ENCODE measurements at places on chromosomes 7 and 10.
A peak's percentile ranks its signal among the peaks of the same experiment; 100 is the strongest.

GRCh38 chr10:28991333-28992270, 297.3 kb upstream of the LYZL1 start:
- no peak for DNase-seq

GRCh38 chr10:91006001-91006751, 85.3 kb upstream of the ANKRD1 start:
- DNase-seq = peak; percentile 33

GRCh38 chr7:107641676-107642075, 19.0 kb upstream of the SLC26A4 start:
- no peak for DNase-seq

DNA sequence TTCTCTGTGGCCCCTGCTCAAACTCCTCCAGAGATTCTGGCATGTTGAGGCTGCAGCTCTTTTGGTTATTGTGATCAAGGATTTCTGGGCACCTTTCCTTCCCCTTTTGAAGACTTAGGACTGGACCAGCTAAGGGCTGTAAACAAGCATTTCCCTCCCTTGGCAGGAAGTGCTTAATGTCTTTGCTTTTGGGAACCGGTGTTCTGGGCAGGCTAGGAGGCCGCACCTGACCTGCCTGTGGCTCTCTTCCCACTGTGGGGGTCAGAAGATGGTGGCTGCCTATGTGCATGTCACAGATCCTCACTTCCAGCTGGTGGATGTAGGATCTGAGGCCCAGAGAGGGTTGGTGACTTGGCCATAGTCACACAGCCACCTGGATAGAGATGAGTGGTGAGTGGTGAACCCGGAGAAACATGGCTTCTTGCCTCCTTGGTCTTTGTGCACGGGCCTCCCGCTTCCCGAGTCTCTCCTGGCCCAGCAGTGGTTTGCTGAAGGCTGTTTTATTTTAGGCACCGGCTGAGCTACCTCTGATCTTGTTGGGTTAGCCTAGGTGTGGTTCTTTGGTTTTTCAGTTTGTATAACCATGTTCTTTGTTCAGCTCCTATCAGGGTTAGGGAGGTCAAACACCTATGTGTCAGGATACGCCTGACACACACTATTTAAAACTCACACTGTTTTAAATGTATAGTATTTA, 82.0 kb downstream of the GRK5 start:
- no peak for DNase-seq

- DNase-seq = no peak
These were observed 218.8 kb downstream of the ZWINT start for GRCh38 chr10:56142092-56142728.

DNA sequence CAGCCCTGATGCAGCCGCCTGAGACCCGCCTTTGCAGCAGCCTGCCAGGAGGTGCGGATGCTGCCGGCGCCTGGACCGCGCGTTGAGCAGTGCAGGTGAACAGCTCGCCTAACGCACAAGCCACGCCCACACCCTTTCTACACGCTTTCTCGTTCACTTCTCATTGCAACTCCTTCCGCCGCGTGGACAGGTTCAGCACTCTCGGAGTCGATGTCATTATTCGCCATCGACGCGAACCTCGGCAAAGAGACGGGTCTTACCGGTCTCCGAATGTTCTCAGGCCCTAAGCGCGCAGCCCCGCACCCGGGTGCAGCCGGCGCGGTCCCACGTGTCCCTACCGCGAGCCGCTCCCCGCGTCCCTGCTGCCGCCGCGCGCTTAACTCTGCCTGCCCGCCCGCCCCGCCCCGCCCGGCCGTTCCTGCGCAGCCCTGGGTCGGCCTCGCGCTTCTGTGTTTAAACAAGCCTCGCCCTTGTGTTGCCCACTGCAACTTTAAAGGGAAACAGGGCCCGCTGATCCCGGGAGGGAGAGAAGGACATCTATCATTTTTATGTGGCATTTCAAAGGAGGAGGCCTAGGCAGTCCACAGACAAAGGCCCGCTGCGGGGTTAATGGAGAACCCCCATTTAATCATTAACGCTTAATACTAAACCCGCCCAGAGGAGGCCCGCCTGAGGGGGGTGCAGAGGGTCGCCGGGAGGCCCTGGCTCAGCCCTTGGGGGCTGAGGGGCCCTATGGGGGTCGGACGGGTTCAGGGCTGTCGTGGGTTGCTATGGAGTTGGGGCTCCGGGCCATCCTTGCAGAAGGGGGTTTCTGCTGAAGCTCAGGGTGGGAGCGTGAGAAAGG, 128.5 kb downstream of the WDR11 start:
- no peak for DNase-seq

- DNase-seq = no peak
These were observed 829.0 kb downstream of the GRID1 start for GRCh38 chr10:85537561-85537960.

- DNase-seq = no peak
These were observed 50.2 kb upstream of the UBN2 start for GRCh38 chr7:139180700-139181311.

- no peak for DNase-seq
These were observed 992 bp upstream of the RBM20 start for GRCh38 chr10:110643035-110643652.

- DNase-seq = no peak
These were observed 85.5 kb downstream of the ETV1 start for GRCh38 chr7:13904007-13904406.

DNA sequence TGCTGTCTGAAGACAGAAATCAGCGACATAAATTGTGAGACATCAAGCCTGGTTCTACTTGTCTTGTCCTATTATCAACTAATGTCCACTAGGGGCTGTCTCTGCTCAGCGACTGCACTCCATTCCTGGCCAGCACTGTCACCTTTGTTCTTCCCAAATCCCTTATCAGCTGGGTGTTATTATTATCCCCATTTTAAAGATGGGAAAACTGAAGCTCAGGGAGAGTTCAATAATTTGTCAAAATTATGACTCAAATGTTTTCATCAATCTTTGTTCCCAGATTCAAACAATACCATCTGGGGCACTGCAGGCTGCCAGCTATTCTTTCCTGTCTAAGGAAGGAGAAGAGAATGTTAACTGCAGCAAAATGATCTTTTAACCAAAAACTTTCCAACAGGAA, 431.6 kb upstream of the NFE2L3 start:
- DNase-seq = no peak

- DNase-seq = no peak
These were observed 122.3 kb upstream of the CARD11 start for GRCh38 chr7:3165681-3166580.

- no peak for DNase-seq
These were observed 50.0 kb downstream of the TRUB1 start for GRCh38 chr10:114987995-114988394.

DNA sequence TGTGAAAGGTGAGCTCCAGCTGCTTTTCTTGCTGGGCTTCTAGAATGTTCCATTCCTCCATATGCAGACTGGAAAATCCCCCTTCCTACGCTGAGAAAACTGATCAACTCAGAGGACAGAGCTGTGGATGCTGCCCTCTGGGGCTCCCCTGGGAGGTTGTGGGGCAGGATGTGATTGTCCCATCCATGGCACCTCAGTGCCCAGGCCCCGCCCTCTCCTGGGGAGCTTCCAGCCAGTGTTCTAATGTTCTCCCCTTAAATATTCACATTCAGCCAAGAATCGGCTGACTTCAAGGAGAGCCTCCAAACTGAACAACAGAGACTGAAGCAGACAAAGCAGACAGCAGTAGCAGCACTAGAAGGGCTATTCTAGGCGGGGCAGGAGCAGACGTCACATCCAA, 55.0 kb downstream of the RAMP3 start:
- DNase-seq = no peak

DNA sequence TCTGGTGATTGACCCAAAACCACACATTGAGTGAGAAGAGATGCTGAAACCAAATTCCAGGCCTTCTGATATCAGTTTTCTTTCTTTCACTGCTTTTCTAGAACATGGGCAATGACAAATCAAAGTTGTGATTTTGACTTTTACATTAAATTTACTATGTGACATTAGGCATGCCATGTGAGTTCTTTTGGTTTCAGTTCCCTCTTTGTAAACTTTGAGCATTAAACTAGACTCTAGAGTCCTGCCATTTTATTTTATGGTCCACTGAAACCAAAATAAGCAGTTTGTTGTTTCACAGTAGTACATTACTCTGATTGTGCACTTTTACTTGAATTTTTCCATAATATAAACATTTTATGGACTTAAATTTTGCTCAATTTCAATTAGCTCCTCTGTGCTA, 381.1 kb upstream of the SEMA3D start:
- DNase-seq = no peak

DNA sequence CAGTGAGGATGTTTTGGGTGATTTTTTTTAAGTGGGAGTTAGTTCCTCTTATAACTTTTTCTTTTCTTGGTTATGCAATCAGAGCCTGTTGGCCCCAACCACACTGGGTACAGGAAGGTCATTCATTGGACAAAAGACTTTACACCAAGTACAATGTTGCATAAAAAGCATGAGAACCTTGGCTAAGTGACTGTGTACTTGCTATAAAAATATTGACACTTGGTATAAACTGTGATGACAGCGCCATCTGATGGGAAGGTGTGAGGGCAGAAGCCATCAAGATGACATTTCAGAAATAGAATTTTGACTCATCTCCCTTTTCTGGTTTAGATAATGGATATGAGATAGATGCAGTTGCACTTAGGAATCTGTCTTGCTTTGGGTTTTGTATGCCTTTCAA, 126.4 kb upstream of the CCDC6 start:
- DNase-seq = peak; percentile 58

- no peak for DNase-seq
These were observed 91.9 kb downstream of the GALNT11 start for GRCh38 chr7:152117356-152117755.

DNA sequence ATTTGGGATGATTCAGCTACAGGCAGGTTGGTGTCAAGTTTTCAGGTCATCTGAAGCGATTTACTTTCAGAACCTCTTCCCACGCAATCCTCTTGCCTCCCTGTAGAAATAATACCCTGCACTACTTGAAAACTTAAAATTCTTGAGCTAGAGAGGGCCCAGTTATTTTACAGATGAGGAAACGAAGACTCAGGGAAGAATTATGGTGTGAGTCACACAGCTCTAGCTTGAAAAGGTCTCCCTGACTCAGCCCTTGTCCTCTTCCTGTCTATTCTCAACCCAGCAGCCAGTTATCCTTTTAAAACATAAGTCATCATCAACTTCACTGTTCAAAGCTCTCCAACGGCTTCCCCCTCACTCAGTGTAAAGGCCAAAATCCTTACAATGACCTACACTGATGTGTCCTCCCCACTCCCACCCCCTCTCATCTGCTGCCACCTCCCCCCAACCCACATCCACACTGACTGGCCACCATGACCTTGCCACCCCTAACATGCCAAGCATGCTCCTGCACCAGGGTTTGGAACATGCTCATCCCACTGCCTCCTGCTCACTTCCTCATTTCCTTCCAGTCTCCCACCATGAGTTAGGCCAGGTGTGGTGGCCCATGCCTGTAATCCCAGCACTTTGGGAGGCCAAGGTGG, 3.4 kb downstream of the DNMBP start:
- DNase-seq = no peak

DNA sequence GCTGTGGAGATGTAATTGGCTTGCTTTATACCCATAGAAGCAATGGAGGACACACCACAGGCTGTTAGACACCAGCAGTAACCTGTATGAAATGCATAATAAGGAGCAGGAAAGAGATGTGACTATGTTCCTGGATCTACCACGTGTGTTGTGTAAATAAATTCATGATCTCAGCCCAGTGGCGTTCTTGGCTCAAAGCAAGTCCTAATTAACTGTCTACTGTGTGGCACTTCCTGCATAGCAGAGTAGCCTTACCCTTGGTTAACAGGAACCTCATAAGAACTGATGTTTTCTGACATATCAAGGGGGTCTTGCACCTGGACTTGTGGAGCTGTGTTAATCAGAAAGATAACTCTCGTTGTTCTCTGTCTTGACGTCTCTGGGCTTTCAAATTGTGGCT, 25.7 kb upstream of the FAM180A start:
- DNase-seq = no peak

- DNase-seq = no peak
These were observed 286 bp downstream of the DGKI start for GRCh38 chr7:137846549-137846826.

- no peak for DNase-seq
These were observed 94.8 kb downstream of the PFKFB3 start for GRCh38 chr10:6297522-6297921.

DNA sequence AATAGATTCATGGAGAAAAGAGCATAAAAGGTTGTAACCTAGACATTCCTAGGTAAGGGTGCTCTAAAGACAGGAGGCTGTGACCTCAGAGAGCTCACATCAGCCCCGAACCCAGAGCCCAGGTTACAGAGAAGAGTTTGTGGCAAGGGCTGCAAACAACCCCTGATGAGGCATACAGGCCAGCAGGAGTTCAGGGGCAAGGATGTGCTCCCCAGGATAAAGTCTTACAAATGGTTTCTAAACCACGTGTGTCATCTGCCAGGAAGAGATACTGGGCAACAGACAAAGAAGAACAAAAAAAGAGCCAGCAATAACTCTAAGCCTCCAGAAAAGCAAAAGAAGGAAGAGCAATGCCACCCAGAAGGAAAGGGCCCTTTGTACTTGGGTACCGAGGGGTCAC, 27.7 kb downstream of the NCAPG2 start:
- no peak for DNase-seq

DNA sequence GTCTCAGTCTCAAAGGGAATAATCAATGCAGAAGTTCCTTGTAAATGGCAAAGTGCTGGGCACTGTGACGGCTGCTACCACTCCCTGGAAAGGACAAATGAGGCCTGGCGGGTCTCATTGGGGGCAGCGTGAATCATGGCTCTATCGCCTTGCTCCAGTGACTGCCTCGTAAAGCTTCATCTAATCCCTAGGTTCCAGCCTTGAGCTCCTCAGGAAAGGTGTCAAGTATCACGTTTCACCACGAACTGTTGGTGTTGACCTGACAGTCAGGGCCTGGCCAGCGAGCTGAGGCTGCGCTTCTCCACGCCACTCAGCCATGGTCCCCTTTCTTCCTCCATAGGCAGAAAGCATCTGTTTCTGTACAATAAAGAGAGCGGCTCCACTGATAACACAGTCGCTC, 126.7 kb upstream of the ZNF32 start:
- DNase-seq = no peak

GRCh38 chr7:1800902-1801301, 130.8 kb downstream of the ELFN1 start:
- no peak for DNase-seq

DNA sequence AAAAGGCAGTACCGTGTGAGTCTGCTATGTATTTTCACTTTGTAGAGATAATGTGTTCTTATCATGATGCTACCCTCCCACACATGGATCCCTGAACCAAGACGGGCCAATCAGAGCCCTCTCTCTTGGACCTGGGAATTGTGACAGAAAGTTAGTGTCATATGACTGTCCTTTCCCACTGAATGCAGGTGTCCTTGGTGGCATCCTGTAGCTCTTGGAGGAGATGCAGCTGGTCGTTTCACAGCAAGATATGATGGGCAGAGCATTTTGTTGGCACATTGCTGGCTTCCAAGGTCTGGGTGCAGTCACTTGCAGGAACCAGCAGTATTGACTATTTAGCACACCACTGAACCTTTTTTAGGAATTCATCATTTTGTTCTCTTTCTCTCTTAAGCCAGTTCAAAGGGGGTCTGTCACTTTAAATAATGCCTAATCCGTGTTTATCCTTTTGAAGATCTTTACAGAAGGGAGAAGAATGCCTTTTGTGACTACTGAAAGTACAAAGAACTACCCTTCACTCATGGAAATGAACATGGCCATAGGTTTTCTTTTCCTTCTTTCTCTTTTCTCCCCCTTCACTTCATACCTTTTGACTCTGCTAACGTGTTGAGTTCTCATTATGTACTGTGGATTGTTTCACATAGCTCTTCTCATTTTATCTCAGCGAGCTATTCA, 125.1 kb downstream of the PLXDC2 start:
- DNase-seq = no peak

- no peak for DNase-seq
These were observed 147.0 kb upstream of the SLC13A1 start for GRCh38 chr7:123346766-123347165.

All from natural killer cell (primary cell).